ENCODE measurements at places on chromosomes 2 and 18. TPM values are rescaled to one million over a fixed set of nuclear protein-coding genes. Genes with fewer than 3 reads are reported as not detected.

DNA sequence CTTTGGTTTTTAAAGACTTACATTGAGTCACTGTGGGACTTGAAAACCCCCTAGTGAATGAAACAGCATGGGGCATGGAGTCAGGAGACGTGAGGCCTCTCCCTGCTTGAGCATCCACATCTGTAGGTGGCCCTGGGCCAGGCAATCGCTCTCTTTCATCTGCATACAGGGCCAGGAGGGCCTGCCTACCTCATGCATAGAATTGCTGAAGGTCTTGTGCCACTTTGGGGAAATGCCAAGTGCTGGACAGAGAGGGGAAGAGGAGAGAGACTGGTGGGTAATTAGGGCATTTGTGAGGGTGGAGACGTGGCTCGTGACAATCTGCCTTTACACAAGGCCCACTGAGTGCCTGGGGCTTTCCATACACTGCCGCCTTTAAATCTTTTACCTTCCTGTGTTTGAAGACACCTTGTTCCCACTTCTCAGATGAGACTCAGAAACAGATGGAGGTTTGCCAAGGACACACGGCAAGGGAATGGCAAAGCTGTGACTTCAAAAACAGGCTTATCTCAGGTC lies 322.2 kb upstream of the HS6ST1 start:
- DNase-seq: no peak

- DNase-seq: no peak
Measured at GRCh38 chr2:39275016-39275415, 31.2 kb upstream of the CDKL4 start.

DNA sequence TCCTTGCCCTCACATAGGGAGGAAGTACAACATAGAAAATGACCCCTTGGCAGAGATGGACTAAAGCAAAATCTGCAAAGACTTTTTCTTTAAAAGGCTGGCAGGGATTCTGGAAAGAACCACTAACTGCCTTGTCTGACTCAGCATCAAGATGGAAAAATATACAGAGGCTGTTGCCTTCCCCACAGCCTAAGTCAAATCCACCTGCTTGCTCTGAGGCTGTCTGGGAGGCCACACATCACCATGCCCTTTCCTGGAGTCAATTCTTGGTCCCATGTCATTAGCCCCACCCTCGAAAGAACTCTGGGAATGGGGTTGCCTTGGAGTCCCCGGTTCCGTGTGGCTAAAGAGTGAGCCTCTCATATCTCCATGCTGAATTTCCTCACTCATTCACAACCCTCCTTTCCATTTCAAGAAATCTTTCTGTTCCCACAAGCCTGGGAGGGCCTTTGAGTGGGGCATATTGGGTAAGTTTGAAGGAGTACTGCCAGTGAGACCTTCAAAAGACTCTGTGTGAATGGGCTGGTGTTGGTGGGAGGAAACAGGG lies 39.4 kb downstream of the BMP10 start:
- DNase-seq: no peak

DNA sequence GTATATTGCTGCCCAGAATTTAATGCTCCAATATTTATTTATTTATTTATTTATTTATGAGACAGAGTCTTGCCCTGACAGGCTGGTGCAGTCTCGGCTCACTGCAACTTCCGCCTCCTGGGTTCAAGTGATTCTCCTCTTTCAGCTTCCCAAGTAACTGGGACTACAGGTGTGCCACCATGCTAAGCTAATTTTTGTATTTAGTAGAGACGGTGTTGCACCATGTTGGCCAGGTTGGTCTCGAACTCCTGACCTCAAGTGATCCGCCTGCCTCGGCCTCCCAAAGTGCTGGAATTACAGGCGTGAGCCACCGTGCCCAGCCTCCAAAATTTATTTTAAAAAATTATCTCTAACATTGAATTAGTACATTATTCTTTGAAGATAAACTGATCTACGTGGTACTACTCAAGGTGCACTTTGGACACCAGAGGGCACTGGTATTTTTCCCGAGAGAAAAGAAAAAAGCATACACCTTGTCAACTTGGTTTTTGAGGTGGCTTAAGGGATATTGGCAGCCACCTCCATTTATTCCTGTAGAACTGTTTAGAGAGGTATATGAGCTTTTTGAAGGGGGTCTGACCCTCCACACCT lies 1.4 kb upstream of the IDH1 start:
- DNase-seq: no peak

The ZC3H8 gene
- total RNA-seq: 17.2 TPM
